ENCODE measurements at places on chromosomes 4 and X.

- no peak for DNase-seq
These were observed 87.4 kb downstream of the ADGRA3 start for GRCh38 chr4:22428441-22428840.

- DNase-seq: no peak
These were observed 50.8 kb downstream of the MAOA start for GRCh38 chrX:43706786-43707370.

GRCh38 chrX:68808686-68809357 lies 20.0 kb upstream of the EFNB1 start:
- no peak for DNase-seq

- no peak for DNase-seq
These were observed 478.9 kb downstream of the KCNIP4 start for GRCh38 chr4:21469438-21470300.

DNA sequence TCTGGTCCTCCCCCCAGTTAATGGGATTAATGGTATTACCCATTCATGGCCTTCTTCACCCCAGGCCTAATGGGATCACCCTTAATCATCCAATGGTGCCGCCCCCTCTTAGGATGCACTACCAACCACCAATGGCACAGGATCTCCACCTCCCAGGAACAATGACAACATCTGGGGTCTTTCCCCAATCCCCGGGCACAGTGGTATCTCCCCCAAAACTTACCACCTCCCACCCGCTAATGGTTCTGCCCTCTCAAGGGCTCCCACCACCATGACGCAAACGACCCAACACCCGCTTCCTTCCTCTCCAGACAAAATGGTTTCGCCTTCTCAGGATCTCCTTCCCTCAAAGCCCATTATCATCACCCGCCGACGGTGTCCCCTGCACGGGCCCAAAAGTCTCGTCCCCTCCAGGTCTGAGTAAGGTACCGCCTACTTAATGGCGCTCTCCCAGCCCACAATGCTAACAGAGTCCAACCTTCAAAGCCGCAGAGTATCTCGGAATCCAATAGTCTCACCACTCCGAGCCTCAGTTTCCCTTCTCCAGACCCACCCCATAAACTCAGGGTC lies 458 bp downstream of the GRIPAP1 start:
- DNase-seq: peak; percentile 73

DNA sequence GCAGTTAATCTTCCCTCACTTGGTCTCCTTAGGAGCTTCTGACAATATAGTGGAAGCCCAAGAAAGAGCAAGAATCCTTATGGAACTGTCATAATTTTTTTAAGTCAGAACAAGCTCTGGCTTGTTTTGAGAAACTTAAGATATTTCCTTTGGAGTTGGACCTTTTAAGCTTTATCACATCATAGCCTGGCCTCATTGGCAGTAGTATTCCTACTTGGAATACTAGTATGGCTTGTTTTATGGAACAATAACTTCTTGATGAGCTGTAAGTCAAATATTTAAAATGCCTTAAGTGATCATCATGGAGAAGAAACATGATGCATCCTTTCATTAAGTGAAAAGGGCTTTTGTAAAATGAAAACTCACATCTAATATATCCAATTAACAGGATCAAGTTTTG lies 78.0 kb upstream of the NRK start:
- no peak for DNase-seq

DNA sequence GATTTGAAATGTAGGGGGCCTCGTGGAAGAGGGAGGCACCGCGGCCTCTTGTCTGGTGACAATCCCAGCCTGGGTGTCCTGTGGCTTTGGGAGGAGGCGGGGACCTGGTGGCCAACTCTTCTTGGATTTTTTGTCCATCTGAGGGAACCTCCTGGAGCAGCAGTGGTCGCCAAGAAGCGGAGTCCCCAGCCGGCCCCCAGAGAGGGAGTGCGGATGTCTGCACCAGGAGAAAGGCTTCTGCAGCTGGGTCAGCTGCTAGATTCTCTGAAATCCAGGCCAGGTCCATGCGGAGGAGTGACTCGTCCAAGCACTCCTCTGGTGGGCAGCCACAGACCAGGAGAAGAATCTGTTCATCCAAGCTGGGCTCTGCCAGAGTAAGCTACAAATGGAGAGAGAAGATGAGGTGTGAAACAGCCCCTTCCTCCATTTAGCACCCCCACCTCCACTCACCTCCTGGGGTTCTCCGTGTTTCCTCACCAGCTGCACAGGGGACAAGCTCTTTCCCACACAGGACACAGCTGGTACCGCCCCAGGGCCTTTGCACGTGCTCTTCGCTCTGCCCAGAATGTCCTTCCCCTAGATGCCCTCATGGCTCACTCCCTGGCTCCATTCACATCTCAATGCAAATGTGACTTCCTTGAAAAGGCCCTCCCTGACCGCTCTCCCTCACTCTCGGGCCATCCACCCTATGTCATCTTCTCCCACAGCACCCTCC lies 27.6 kb downstream of the C4orf50 start:
- no peak for DNase-seq

DNA sequence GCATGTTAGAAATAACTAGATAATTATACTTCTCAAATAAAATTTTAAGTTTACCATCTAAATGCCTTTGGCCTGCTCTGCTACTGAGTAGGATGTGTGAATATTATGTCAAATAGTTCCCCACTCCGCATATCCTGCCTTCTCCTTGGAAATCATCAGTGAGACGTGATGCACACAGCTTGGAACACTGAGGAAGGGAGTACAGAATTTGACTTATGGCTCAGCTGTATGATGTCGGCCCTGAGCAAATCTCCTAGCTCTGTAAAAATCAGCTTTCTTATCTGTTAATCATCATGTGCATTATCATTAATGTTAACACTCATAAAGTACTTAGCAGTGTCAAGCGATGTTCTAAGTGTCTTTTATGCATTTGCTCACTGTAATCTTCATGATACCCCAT lies 241.0 kb upstream of the ANKRD50 start:
- no peak for DNase-seq

DNA sequence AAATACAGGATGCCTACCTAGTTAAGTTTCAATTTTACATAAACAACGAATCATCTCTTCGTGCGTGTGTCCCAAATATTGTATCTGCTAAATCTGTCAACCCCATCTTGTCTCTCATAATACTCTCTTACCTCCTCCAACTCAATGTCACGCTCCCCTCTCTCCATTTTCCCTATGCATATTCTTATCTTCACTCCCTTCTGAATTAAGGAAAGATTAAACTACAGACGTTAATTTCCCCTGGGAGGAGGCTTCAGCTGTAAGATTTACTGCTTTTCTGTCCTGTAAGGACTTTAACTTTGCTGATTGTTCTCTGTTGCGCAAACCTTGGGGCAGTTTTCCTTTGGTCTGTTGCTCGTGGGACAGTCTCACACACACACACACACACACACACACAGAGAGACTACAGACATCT lies 455 bp upstream of the ABCB7 start:
- DNase-seq: peak; percentile 26

DNA sequence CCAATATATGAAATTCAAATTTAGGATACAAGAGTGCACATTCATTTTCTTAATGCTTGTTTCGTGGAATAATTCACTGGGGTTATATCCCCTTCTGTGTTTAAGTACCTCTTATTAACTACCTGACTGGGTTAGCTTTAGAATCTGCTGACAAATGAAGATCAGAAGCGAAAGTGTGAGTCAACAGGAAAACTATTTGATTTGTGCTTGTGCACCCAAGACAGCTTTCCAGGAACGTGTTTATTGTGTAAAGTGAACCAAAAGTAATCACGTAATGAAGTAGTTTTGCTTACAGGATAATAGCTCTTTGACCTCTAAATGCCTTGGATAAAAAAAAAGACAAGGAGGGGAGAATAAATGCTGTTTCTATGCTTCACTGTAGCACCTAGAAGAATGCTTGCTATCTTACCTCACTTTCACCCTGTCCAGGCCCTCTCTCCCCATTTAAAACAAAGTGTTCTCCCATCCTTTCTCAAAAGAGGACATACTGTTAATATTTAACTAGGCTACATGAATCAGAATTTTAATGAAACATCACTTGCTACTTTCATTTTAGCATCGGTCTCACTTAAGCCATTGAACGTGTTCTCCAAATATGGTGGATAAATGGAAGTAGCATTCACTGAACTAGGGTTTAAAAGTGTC lies 141.9 kb downstream of the THOC2 start:
- no peak for DNase-seq

DNA sequence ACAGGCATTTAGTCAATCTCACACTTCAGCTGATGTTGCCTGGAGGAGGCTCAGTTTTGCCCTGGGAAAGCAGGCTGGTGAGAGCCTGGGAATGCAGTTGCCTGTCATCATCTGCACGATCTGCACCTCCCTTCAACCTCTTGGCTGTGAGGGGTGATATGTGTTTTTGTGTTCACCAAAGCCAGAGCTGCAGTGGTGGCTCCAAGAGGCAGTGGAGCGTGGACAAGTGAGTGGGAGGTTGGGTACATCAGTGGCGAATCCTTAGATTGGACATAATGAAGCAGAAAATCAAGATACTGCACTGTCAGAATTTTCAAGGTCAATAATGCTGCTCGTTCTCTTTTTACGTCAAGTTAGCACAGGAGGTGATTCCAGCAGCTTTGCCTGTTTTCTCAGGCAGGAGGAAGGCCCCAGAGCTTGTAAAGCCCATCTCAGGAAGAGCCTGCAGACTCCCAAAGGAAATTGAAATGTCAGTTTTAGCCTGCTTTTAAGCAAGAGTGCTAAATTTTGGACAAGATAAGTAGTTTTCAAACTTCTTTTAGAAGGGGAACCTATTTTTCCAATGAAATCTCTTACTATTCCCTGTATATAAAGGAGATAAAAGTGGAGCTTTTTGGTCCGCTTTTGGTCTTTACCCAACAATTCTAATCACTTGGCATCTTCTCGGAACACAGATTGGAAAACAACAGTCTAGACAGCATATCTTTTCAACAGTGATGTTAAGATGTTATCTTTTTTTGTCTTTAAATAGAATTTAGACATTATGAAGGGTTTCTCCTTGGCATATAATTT lies 92.8 kb downstream of the FRAS1 start:
- no peak for DNase-seq

GRCh38 chr4:113837397-113837796 lies 75.9 kb upstream of the CAMK2D start:
- DNase-seq: no peak

GRCh38 chr4:25131926-25132325 lies 28.3 kb downstream of the SEPSECS start:
- DNase-seq: no peak

- no peak for DNase-seq
These were observed 61.1 kb upstream of the VAMP7 start for GRCh38 chrX:155819966-155820491.

- DNase-seq: no peak
These were observed 131.4 kb downstream of the KLHL13 start for GRCh38 chrX:117985241-117985640.
